ENCODE measurements at places on chromosomes 6 and 20.

- H3K4me3 ChIP-seq: no peak overlapping the region
- no peak overlapping the region for H3K27ac ChIP-seq
- no peaks in the 10 kb centered on the region for H3K36me3 ChIP-seq
- DNase-seq: no peak
- H3K27me3 ChIP-seq: no peaks in the 10 kb centered on the region
- H3K4me1 ChIP-seq: peaks cover 2% of the 10 kb centered on the region
Observed at GRCh38 chr20:24605937-24606455, 136.6 kb downstream of the SYNDIG1 start.

DNA sequence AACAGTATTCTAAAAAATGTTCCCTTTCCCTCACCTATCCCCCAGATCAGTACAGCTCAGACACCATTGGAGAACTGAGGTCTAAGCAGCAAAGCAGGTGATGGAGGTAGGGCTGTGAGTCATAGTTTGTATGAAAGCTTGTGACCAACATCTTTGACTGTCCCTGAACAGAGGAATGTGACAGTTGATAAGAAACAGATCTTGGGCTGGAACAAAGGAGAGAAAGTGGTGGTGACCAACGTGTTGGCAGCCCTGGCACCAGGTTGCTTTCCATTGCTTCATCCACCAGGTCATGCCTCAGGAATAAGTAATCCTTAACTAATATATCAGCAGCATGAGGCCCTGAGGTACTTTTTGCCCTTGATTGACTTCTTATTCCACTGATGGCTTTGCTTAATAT, 19.9 kb upstream of the CRIP3 start:
- H3K27me3 ChIP-seq: no peaks in the 10 kb centered on the region
- no peak overlapping the region for H3K4me3 ChIP-seq
- H3K4me1 ChIP-seq: no peaks in the 10 kb centered on the region
- DNase-seq: no peak

DNA sequence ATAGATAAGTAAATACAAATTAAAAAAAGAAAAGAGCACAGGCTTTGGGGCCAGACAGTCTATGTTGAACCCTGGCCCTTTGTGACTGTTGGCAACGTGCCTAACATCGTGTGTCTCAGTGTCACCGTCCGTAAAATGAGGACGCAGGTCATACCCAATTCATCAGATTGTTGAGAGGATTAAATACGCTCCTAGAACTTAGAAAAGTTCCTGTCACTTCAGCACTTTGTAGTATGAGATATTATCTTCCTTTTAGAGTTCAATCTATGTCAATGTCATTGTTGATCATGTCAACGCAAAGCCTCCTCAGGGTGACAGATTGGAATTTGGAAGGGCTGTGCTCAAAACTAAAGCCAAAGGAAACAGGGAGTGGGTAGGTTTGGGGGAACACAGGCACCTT, 21.7 kb downstream of the SERPINB1 start:
- no peak overlapping the region for H3K27ac ChIP-seq
- no peaks in the 10 kb centered on the region for H3K27me3 ChIP-seq
- no peaks in the 10 kb centered on the region for H3K36me3 ChIP-seq
- no peaks in the 10 kb centered on the region for H3K4me1 ChIP-seq
- no peak for DNase-seq
- no peak overlapping the region for H3K4me3 ChIP-seq

- no peaks in the 10 kb centered on the region for H3K36me3 ChIP-seq
- H3K27me3 ChIP-seq: peaks cover 52% of the 10 kb centered on the region
- H3K4me1 ChIP-seq: peaks cover 29% of the 10 kb centered on the region
- no peak overlapping the region for H3K27ac ChIP-seq
- no peak for DNase-seq
Observed at GRCh38 chr20:59403962-59404314, 103.5 kb downstream of the EDN3 start.

DNA sequence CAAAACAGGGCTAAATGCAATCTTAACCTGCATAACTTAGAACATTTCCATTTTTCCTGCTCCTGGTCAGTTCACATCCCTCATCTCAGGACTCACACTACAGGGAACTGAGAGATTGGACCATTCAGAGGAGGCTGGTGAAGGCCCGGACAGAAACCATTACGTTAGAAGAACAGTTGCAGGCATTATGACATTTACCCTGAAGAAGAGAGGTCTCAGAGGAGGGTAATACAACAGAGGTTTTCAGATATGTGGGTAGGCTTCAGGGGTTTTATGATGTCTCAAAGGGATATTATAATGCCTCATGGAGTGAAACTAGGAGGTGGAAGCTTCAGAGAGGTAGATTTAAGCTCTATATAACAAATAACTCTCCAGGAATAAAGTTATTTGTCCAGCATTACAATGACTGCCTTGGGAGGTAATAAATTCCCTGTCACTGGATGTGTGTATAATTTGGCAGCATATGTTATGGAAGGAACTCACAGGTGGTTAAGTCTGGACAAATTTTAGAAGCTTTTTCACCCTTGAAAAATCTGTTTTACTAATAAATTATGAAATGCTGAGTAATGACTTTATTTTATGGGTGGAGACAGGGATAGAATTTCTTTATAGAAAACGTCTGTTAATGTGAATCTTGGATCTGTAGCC, 36.7 kb upstream of the RIPOR2 start:
- H3K27ac ChIP-seq: peak overlapping the region; percentile 33
- no peaks in the 10 kb centered on the region for H3K36me3 ChIP-seq
- H3K4me3 ChIP-seq: no peak overlapping the region
- no peaks in the 10 kb centered on the region for H3K4me1 ChIP-seq
- DNase-seq: peak; percentile 54
- H3K27me3 ChIP-seq: no peaks in the 10 kb centered on the region

GRCh38 chr6:12595161-12595811, 121.3 kb upstream of the PHACTR1 start:
- H3K27ac ChIP-seq: no peak overlapping the region
- no peaks in the 10 kb centered on the region for H3K36me3 ChIP-seq
- no peaks in the 10 kb centered on the region for H3K27me3 ChIP-seq
- no peak overlapping the region for H3K4me3 ChIP-seq

DNA sequence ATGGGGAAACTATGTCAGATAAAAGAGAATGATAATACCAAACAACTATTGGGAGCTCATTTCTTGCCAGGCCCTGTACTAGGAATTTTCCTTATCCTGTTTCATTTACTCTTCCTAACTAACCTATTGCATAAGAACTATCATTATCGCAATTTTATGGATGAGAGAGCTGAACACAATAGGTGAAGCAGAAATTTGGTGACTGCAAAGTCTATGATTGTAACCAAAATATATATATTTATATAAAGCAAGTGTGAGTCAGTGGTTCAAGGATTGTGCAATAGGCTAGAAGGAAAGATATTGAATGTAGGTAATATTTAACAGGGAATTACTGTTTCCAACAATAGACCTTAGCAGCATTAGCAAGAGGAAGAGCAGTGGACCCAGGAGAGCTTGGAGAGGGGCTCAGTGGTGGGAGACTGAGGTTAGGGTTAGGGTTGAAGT, 181.1 kb upstream of the TENT5A start:
- DNase-seq: no peak
- H3K36me3 ChIP-seq: no peaks in the 10 kb centered on the region
- H3K27ac ChIP-seq: no peak overlapping the region
- no peak overlapping the region for H3K4me3 ChIP-seq
- no peaks in the 10 kb centered on the region for H3K27me3 ChIP-seq
- no peaks in the 10 kb centered on the region for H3K4me1 ChIP-seq

DNA sequence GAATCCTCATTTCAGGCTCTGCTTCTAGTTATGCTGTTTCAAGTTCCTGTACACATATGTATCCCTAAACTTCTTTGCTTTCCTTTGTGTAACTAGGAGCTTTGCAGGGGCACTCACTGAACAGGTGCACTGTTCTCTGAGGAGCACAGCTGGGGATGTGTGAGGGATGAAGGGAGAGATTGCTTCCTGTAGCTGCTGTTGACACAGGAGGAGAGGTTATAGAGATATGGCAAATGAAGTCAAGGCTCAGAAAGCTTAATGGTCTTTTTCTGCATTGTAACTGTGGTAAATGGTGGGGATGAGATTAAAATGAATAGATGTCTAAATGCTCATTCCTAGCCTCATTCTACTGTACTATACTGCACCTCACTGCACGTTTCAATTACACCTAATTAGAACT, 454.3 kb downstream of the BTBD3 start:
- H3K27ac ChIP-seq: no peak overlapping the region
- no peaks in the 10 kb centered on the region for H3K27me3 ChIP-seq
- no peak for DNase-seq
- H3K36me3 ChIP-seq: no peaks in the 10 kb centered on the region

- H3K27me3 ChIP-seq: no peaks in the 10 kb centered on the region
- no peak for DNase-seq
- no peak overlapping the region for H3K27ac ChIP-seq
- no peaks in the 10 kb centered on the region for H3K4me1 ChIP-seq
- no peaks in the 10 kb centered on the region for H3K36me3 ChIP-seq
- H3K4me3 ChIP-seq: no peak overlapping the region
Observed at GRCh38 chr6:150978624-150979023, 113.1 kb downstream of the MTHFD1L start.

DNA sequence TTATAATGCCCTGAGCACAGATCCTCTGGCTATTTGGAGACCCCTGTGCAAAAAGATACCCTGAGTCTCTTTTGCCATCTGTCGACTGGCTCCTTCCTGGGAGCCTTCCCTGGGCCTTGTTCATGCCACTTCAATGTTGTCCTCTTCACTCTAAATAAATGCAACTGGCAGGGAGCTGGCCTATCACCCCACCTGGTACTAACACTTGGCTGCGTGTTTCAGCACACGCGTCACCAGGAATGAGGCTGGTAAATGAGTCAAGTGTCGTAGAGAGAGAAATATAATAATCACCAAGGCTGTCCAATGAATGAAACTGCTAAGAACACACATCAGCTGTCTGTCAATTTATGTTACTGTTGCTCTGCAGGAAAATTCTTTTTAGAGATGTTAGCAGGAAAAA, 374.6 kb upstream of the JARID2 start:
- H3K4me1 ChIP-seq: no peaks in the 10 kb centered on the region
- DNase-seq: no peak
- no peak overlapping the region for H3K27ac ChIP-seq
- H3K27me3 ChIP-seq: no peaks in the 10 kb centered on the region
- no peaks in the 10 kb centered on the region for H3K36me3 ChIP-seq

GRCh38 chr6:145349950-145350510, 385.3 kb downstream of the EPM2A start:
- H3K27me3 ChIP-seq: no peaks in the 10 kb centered on the region
- H3K36me3 ChIP-seq: no peaks in the 10 kb centered on the region
- H3K4me3 ChIP-seq: no peak overlapping the region
- DNase-seq: no peak

- no peaks in the 10 kb centered on the region for H3K36me3 ChIP-seq
- no peak overlapping the region for H3K4me3 ChIP-seq
- no peak overlapping the region for H3K27ac ChIP-seq
- no peak for DNase-seq
- no peaks in the 10 kb centered on the region for H3K4me1 ChIP-seq
- H3K27me3 ChIP-seq: no peaks in the 10 kb centered on the region
Observed at GRCh38 chr6:132611616-132612015, 12.5 kb downstream of the TAAR2 start.

DNA sequence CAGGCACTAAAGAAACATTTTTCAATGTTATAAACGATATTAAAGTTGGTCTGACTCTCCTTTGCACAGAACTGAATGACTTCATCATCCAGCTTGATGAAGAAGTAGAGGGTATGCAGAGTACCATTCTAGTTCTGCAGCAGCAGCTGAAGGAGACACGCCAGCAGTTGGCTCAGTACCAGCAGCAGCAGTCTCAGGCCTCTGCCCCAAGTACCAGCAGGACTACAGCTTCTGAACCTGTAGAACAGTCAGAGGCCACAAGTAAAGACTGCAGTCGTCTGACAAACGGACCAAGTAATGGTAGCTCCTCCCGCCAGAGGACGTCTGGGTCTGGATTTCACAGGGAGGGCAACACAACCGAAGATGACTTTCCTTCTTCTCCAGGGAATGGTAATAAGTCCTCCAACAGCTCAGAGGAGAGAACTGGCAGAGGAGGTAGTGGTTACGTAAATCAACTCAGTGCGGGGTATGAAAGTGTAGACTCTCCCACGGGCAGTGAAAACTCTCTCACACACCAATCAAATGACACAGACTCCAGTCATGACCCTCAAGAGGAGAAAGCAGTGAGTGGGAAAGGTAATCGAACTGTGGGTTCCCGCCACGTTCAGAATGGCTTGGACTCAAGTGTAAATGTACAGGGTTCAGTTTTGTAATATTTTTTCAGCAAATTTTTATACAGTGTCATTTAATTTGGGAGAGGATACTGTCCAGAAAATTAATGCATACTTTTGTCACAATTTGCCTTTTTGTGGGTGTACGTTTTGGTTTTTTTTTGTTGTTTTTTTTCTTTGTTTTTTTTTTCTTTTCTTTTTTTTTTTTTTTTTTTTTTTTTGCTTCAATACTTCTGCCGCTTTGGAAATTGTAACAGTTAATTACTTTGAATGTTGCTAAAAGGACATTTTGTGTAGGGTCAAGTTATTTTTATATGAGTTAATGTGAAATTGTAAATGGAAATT, 6.6 kb upstream of the ACAT2 start:
- no peak for DNase-seq
- no peaks in the 10 kb centered on the region for H3K4me1 ChIP-seq
- H3K4me3 ChIP-seq: no peak overlapping the region

- H3K27me3 ChIP-seq: no peaks in the 10 kb centered on the region
- no peak overlapping the region for H3K27ac ChIP-seq
- H3K4me3 ChIP-seq: no peak overlapping the region
Observed at GRCh38 chr20:8152183-8152582, 20.1 kb downstream of the PLCB1 start.

DNA sequence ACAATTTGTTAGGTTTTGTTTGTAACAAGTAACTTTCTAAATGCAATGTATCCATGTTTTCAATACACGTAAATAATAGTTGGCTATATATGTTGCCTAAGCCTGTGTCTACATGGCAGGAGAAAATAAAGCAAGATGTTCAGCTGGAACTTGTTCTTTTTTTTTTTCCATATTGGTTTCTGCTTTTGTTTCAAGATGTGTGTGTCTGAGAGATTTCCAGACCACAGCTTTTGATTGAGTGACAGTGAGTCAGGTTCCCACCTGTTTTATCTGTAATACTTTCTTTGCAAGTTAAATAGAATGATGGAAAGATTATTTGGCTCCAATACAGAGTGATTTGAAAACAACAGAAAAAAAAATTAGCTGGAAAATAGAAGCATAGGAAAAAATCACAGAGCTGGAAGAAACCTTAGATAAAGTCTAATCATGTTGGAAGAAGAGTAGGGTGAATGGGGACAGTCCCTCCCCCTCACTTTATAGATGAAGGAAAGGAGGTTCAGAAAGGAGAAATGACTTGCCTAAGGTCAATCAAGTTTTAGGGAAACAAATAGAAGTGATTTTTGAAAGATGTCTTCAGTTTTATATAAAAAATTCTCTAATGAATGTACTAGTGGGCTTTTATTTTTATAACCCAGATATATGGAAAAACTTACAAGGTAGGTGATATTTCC, 150.9 kb upstream of the STMND1 start:
- no peaks in the 10 kb centered on the region for H3K36me3 ChIP-seq
- no peaks in the 10 kb centered on the region for H3K27me3 ChIP-seq
- no peak overlapping the region for H3K4me3 ChIP-seq
- H3K27ac ChIP-seq: no peak overlapping the region
- no peak for DNase-seq
- no peaks in the 10 kb centered on the region for H3K4me1 ChIP-seq

GRCh38 chr6:33116841-33117711, 41.3 kb downstream of the HLA-DPB1 start:
- peaks cover 44% of the 10 kb centered on the region for H3K27me3 ChIP-seq
- peaks cover 9% of the 10 kb centered on the region for H3K4me1 ChIP-seq
- no peaks in the 10 kb centered on the region for H3K36me3 ChIP-seq
- peak overlapping the region; percentile 33 for H3K4me3 ChIP-seq
